RPMI7951 (cell line): ENCODE measurements at places on chromosomes 4 and X. TPM values are rescaled to one million over a fixed set of nuclear protein-coding genes. Genes with fewer than 3 reads are reported as not detected.

DNA sequence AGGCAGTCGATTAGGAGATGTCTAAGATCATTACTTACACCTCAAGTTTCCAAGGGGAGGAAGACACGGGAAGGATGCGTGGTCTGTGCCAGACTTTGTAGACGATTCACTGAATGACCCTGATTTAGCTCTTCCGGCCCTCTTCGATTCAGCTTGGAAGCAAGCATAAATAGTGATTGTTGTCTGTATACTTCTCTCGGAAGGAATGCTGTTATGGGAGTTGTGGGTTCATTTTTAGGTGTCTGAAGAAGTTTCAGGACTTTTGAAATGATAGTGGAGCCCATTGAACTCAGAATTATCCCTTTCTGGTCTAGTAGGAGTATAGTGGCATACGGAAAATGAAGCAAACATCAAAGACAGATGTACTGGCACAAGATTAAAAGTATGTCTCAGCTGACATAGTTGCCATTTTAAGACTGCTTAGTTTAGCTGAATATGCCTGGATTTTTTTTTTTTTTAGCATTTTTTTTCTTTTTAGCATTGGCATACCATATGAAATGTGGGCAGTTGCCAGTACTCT lies 1.0 kb upstream of the ANKRD17 start:
- peak; percentile 37 for DNase-seq

GRCh38 chr4:112910109-112910736 lies 139.2 kb upstream of the ANK2 start:
- peak; percentile 32 for DNase-seq

GRCh38 chr4:51894059-51894645 lies 51.2 kb downstream of the DCUN1D4 start:
- DNase-seq, result peak; percentile 9

GRCh38 chr4:71254451-71255012 lies 84.3 kb upstream of the SLC4A4 start:
- DNase-seq, result no peak

GRCh38 chrX:107324493-107325310 lies 118.3 kb downstream of the DNAAF6 start:
- DNase-seq, result peak; percentile 24

GRCh38 chr4:17324386-17324830 lies 187.5 kb downstream of the QDPR start:
- DNase-seq, result peak; percentile 53

GUCY1B1 gene
- 2.0 and 3.8 TPM in 2 replicates for total RNA-seq

GRCh38 chr4:173919196-173919595 lies 364.3 kb downstream of the FBXO8 start:
- no peak for DNase-seq

- DNase-seq, result peak; percentile 13
These were observed 646.0 kb downstream of the RPA4 start for GRCh38 chrX:97529536-97530200.

GRCh38 chr4:173259310-173259709 lies 74.8 kb downstream of the HMGB2 start:
- no peak for DNase-seq

- no peak for DNase-seq
These were observed 7.6 kb downstream of the KLF3 start for GRCh38 chr4:38671592-38671940.

EDA gene
- total RNA-seq, result under 0.01 and 0.10 TPM in 2 replicates

DOK7 gene
- total RNA-seq, result not detected in 2 replicates

GAGE13 gene
- total RNA-seq, result 1.4 and 1.8 TPM in 2 replicates

TMEM47 gene
- 19.6 and 23.9 TPM in 2 replicates for total RNA-seq

MAP9 gene
- total RNA-seq, result 3.9 and 6.0 TPM in 2 replicates

APOOL gene
- total RNA-seq, result 6.7 and 7.4 TPM in 2 replicates

DNA sequence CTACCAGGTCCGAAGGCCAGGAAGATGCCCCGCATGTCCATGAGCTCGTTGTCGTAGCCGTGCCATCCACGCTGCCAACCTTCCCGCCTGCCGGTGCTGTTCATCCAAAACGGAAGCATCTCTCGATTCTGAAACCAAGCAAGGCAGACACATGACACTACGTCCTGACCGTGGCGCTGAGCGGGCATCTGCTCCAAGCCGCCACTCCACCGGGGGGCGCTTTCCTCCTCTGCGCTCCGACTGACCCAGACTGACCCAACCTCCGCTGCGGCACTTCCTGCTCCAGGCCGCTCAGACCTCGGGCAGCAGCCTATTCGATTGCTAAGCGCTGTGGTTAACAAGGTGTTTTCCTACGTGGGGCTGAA lies 120.5 kb downstream of the ENPP6 start:
- no peak for DNase-seq

GRCh38 chr4:55004831-55005230 lies 120.6 kb downstream of the KDR start:
- no peak for DNase-seq

DCAF4L1 gene
- 0.10 TPM in 1 of 2 replicates, not detected in the other for total RNA-seq

DNA sequence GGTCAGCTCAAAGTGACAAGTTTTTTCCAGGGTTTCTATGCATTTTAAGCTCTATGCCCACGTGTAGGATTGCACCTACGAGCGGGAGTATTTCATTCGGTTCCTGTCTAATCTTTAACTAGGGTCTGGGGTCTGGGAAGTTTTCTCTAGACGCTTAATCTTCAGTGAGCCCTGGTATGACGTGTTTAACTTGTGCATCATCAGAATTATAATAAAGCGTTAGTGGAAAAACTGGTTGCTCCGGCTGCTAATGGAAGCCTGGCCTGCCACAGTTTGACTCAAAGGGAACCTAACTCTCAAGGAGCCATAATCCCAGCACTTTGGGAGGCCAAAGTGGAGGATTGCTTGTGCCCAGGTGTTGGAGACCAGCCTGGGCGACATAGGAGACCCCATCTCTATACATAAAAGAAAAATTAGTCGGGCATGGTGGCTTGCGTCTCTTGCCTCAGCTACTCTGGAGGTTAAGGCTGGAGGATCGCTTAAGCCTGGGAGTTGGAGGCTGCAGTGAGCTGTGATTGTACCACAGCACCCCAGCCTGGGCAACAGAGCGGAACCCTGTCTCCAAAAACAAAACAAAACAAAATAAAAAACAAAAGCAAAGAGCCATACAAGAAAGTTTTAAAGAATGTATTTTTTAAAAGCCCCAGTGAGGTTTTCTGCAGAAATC lies 30.2 kb downstream of the ARSD start:
- no peak for DNase-seq

RGS12 gene
- 7.6 and 9.2 TPM in 2 replicates for total RNA-seq

DNA sequence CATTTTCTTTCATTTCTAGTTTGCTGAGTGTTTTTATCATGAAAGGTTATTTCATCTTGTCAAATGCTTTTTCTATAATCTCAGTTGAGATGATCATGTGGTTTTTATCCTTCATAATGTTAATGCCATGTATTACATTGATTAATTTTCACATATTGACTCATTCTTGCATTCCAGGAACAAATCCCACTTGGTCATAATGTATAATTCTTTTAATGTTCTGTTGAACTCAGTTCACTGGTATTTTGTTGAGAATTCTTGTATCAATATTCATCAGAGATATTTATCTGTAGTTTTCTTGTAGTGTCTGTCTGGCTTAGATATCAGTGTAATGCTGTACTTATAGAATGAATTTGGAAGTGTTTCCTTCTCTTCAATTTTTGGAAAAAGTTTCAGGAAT lies 16.7 kb upstream of the LHFPL1 start:
- no peak for DNase-seq

DNA sequence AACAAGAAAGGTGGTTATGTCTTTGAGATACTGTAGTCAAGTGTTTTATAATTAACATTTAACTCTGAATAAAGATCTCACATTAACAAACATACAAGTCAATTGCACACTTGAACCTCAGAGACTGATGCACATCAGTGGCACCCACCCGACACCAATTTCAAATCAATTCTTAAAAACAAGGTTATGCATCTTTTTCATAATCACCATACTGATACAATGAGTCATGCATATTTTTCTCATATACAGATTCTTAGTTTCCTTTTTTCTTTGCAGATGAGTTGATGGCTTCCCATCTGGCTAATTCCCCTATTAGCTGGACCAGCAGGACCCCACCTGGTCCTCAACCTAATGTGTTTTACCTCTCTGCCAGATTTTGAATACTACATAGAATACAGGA lies 136.2 kb upstream of the RPL34 start:
- DNase-seq, result no peak

GRCh38 chrX:84363051-84363450 lies 139.2 kb downstream of the HDX start:
- DNase-seq, result no peak

GRCh38 chrX:129984111-129984958 lies 1.9 kb downstream of the BCORL1 start:
- peak; percentile 17 for DNase-seq

KIT gene
- 0.20 and 0.48 TPM in 2 replicates for total RNA-seq

DNA sequence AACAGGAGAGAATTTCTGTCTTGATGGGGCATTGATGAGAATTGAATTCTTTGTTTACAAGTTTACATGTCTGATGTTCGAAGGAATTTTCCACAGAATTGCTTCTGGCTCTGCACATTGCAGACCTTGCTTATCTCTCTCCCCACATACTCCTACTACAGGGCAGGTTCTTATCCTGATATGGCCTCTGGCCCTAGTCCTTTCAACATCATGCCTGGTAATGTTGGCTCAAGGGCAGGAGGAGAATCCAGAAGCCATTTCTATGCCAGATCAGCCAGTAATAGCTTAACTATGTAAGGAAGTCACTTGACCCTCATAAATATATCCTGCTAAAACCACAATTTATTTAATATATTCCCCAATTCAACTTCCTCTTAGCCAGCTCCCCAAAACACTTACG lies 24.3 kb upstream of the TSPAN5 start:
- peak; percentile 54 for DNase-seq

GRCh38 chr4:41161355-41161754 lies 53.0 kb downstream of the APBB2 start:
- no peak for DNase-seq

- DNase-seq, result no peak
These were observed 40.4 kb downstream of the GAK start for GRCh38 chr4:891747-892146.

DNA sequence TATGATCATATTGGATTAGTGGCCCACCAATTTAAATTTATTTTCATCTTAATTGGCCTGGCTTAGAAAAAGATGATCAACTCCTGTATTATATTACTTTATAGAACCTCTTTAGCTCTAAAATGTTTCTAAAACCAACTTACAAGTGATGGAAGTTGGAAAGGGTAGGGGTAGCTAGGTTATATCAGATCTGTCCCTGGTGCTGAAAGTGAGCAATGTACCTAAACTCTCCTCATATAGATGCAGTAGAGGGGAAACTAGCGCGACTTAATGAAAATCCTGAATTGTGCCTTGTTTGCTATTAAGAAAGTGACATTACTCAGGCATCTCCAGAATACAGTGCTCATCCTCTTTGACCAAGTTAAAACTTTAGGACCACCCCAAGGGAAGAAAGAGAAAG lies 7.5 kb upstream of the PTCHD1 start:
- no peak for DNase-seq
